ENCODE measurements at places on chromosomes 16 and 17.

- DNase-seq, result no peak
These were observed 96.7 kb downstream of the GNAO1 start for GRCh38 chr16:56288019-56288418.

- no peak for DNase-seq
These were observed 49.8 kb upstream of the ACSF3 start for GRCh38 chr16:89043636-89044417.

- no peak for DNase-seq
These were observed 339.8 kb upstream of the TNRC6C start for GRCh38 chr17:77618731-77619130.

- no peak for DNase-seq
These were observed 2.1 kb upstream of the CDK5RAP3 start for GRCh38 chr17:47968836-47969235.

- no peak for DNase-seq
These were observed 99.1 kb upstream of the RBBP6 start for GRCh38 chr16:24440306-24440705.
